ENCODE measurements at places on chromosomes 2 and 18. TPM values are rescaled to one million over a fixed set of nuclear protein-coding genes. Genes with fewer than 3 reads are reported as not detected.

Gene KCNG3
- total RNA-seq = not detected

Gene FAM124B
- 48.8 TPM for total RNA-seq

Gene CERKL
- total RNA-seq = not detected

Gene TOGARAM2
- total RNA-seq = 0.13 TPM

GRCh38 chr2:20540587-20541293 is 93.9 kb downstream of the RHOB start:
- DNase-seq = no peak

- DNase-seq = no peak
Measured at GRCh38 chr2:223093436-223094241, 41.6 kb downstream of the KCNE4 start.

GRCh38 chr2:7377916-7378569 is 460.8 kb downstream of the RNF144A start:
- no peak for DNase-seq

- DNase-seq = no peak
Measured at GRCh38 chr2:57776916-57777315, 269.7 kb upstream of the VRK2 start.

GRCh38 chr2:171412571-171413175 is 21.1 kb downstream of the METTL8 start:
- no peak for DNase-seq

DNA sequence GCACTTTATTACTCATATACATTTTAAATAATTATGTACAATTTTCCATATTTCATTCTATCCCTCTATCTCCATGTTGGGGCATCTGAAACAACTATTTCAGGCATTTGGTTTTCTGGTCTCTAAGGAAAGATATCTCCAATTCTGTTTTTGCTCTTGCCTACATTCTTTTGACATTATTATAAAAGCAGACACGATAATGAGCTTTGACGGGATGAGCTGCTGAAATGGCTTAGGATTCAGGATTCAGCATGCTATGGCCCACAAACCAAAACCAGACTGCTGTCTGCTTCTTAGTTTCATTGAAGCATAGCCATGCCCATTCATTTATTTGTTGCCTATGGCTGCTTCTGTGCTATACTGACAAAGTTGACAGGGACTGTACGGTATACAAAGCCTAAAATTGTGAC is 42.7 kb upstream of the GLS start:
- no peak for DNase-seq

DNA sequence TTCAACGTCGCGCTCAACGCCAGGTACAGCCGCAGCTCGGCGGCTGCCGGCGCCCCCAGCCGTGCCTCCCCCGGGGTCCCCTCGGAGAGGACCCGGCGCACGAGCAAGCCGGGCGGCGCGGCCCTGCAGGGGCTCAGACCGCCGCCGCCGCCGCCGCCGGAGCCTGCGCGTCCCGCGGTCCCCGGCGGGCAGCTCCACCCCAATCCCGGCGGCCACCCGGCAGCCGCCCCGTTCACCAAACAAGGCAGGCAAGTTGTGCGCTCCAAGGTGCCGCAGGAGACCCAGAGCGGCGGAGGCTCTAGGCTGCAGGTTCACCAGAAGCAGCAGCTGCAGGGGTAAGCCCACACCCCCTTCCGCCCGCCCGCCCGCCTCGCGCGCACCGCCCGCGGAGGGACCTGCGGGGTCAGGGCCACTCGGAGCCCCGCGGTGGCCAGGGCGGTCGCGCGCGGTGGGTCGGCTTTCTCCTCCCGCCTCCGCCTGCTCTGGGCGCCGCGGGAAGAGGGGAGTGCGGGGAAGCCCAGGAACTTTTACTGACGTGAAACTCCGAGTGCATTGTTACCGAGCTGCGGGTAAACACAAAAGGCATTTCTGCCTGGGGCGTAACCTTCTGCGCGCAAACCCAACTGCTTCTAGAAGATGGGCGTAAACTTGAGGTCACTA is 861 bp downstream of the LTBP1 start:
- no peak for DNase-seq

DNA sequence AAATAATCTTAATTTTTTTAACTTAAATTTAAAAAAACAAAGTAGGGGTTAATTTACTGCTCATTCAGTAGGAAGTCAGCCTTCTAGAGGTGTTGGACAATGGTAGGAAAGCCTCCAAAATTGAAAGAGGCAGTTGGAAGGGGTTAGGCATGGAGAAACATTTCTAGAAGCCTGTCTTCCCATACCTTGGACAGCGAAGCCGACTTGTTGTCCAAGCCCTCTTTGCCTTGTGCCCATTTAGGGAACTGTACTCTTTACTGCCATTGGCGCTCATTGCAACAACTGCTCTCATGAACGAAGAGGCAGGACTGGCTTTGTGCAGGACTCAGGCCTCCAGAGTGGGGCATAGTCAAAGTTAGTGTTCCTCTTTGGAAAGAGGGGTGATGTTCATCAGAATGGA is 333.3 kb downstream of the HRH4 start:
- no peak for DNase-seq

DNA sequence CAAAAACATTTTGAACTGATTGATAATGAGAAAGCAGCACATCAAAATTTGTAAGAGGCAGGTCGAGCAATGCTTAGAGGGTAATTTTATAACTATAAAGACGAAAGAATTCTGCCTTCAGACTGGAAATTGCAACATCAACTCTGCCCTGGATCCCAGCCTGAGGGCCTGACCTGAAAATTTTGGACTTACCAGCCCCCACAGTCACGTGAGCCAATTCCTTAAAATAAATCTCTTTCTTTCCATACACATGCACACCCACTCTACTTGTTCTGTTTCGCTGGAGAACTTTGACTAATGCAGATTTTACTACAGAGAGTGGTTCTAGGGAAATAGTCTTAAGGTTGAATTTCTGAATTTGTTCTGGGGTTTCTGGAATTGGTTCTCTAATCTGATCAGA is 14.6 kb upstream of the ACOXL start:
- DNase-seq = no peak
